AG04449 (cell line): ENCODE measurements at places on chromosomes 6 and 20.

GRCh38 chr20:50595988-50596693 lies 86.0 kb downstream of the PTPN1 start:
- no peak for DNase-seq

DNA sequence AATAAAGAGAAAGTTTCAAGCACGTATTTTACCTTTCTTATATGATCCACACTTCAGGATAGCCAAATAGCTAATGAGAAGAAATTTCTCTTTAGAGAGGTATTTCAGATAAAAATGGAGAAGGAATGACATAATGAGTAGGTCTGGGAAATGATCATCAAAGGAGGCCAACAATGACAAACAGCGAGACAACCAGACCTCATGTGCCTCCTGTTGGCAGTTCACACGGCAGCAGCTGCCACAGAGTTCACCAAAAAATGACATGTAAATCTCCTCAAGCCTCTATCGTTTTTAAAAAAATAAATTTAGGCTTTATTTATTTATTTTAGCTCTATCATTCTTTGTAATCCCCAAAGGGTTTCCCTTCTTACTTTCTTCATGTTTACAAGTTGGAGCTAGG lies 47.7 kb downstream of the SLC2A12 start:
- DNase-seq, result no peak

- DNase-seq, result no peak
Measured at GRCh38 chr6:81144346-81144745, 608.1 kb downstream of the TENT5A start.

- no peak for DNase-seq
Measured at GRCh38 chr6:119237177-119237715, 112.3 kb downstream of the MAN1A1 start.

GRCh38 chr6:56050530-56051201 lies 175.3 kb upstream of the BMP5 start:
- DNase-seq, result no peak

DNA sequence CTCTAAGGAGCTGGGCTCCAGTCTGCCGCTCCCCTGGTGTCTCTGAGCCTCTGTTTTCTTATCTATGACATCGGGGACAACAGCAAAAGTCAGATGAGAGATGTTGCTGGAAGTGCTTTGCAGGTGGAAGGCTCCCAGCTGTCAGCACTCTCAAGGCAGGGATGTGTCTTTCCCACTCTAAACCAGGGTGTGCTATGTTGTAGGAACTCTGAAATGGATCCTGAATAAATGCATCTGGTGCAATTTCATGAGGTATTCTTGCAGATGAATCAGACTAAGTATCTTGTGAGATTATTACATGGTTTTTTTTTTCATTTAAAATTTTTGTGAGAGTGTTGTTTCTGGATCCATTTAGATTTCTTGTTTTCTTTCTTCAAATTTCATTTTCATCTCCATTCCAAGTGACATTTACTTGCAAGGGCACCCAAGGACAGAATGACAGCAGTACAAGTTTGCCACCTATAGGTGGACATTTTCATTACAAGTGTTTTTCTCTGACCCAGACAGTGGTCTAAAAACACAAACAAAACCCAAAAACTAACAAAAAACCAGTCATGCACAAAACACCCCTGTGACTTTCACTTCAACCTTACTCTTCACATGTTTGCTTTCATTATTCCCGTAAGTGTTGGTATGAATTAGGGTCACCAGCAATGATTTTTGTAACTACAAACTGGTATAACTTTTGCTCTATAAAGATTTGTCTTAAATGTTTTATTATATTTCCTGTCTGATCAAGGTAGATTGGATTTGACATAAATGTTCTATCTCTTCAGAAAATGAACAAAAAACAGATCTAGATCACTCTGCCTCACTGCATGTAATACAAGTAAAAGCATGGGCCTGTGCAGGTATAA lies 14.7 kb upstream of the SIM1 start:
- DNase-seq, result no peak

- peak; percentile 59 for DNase-seq
Measured at GRCh38 chr20:61588411-61589385, 336.6 kb downstream of the CDH4 start.

DNA sequence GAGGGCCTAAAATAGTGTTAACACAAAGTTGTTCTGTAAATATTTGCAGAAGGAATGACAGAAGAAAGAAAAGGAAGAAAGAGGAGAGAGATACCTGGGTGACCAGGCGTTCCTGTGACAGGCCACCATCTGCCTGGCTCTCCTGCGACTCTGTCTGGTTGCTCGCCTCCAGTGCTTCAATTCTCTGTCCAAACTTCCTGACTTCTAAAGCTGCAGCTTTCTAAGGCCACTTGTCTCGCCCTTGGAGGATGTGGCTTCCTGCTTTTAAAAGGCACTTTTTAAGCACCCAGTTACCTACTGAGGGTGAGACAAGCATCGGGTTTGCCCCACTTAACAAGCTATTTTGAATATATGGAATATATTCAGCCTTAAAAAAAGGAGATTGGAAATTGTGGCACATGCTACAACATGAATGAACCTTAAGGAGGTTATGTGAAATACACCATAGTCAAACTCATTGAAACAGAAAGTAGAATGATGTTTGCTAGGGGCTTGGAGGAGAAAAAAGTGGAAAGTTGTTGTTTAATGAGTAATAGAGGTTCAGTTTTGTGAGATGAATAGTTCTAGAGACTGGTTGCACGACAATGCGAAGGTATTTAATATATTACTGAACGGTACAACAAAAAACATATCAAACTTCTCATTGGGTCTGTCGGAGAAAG lies 32.8 kb downstream of the VIP start:
- DNase-seq, result no peak

GRCh38 chr6:155130161-155130853 lies 133.5 kb upstream of the CLDN20 start:
- no peak for DNase-seq

GRCh38 chr6:37675606-37676005 lies 22.1 kb downstream of the MDGA1 start:
- DNase-seq, result no peak

GRCh38 chr20:59666586-59666985 lies 62.2 kb downstream of the PHACTR3 start:
- no peak for DNase-seq

GRCh38 chr20:62808211-62808865 lies 3.7 kb downstream of the OGFR start:
- DNase-seq, result no peak

GRCh38 chr20:49928411-49929141 lies 7.6 kb upstream of the RNF114 start:
- DNase-seq, result peak; percentile 56

- no peak for DNase-seq
Measured at GRCh38 chr6:125236536-125237327, 65.0 kb downstream of the HDDC2 start.

DNA sequence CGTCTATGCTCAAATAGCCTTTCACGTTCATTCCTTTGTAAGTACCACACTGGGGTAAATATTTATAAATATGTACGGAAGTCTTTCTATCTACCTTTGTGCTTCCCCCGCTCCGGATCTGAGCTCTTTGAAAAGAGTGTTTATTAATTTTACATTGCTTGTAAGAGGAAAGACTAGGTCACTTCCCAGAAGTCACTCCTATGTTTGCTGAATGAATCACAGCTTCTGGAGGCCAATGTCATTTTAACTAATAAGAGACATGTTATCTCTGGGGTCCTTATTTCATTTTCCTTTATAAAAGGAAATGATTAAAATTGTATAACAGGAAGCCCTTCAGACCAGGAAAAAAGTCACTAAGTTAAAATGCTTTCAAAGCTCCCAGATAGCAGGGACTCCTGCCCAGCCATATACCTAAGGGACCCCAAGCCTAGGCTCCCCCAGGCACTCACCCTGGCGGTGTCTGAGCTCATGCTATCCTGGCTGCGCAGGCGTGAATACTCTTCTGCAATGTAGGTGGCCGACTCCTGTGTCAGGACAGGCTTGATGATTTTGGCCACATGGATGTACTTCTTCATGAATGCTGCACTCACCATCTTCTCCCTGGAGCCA lies 12.6 kb downstream of the MCM3 start:
- no peak for DNase-seq

GRCh38 chr6:19391926-19392325 lies 445.2 kb upstream of the ID4 start:
- no peak for DNase-seq

- no peak for DNase-seq
Measured at GRCh38 chr20:63268256-63268655, 4.4 kb upstream of the ARFGAP1 start.

DNA sequence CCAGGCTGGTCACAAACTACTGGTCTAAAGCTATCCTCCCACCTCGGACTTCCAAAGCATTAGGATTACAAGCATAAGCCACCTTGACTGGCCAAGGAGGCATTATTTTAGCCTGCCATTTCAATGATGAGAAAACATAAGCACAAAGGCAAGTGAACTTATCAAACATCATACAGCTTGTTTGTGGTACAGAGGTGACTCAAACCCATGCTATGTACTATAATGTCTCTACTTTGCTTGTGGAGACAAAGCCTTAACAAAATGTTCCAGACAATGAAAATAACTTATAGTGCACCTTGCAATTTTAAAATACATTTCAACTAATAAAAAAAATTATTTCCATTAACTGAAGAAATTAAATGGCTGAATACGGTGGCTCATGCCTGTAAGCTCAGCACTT lies 26.2 kb downstream of the HDAC2 start:
- no peak for DNase-seq

DNA sequence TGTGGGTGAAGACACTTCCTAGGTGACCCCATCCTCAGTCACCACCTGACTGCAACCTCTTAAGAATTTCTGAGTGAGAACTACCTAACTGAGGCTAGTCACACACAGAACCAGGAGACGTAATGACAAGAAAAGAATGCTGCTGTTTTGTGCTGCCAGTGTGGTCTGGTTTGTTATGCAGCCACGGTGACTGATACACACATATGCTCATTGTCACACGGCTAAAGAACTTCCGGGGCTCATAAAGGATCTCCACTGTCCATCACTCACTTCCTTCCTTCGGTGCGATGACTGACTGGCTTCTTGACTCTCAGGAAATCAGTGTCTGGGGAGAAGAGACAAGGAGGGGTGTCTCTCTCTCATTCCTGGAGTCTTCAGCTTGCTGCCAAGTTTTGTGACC lies 88.0 kb downstream of the SLC24A3 start:
- no peak for DNase-seq
